ENCODE measurements at places on chromosomes 16 and 17. TPM values are rescaled to one million over a fixed set of nuclear protein-coding genes. Genes with fewer than 3 reads are reported as not detected.

DNA sequence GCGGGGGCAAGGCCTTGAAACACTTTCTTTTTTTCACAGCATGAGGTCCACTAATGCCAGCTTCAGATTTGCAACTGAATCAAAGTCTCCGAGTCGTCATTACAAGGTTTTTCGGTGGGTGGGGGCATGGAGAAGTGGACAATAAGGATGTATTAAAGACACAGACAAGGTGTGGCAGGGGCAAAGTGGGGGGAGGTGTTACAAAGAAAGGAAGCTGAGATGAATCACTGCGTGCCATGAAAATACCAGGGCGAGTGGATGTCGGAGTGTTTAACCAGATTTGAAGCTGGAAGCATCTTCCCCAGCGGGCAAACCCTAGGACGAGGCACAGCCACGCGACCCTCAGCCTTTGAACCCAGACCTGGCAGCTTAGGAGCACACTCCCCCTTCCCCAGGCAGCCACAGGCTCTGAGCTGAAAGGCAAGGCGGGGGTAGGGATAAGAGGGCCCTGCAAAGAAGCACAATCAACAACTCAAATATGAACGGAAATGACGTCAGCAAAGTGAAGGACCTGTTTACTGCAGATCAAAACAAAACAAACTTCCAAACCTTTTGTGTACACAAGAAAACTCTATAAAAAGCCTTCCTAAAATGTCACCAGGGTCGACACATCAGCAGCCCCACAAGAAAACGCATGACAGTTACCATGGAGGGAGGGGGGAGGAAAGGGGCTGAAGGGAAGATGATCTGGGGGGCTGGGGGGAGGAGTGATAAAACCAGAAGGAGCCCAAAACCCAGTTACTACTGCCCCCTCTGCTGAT lies 5.6 kb upstream of the ZFHX3 start:
- no peak for DNase-seq

- no peak for DNase-seq
Measured at GRCh38 chr17:79014158-79014758, 4.7 kb upstream of the CANT1 start.

DNA sequence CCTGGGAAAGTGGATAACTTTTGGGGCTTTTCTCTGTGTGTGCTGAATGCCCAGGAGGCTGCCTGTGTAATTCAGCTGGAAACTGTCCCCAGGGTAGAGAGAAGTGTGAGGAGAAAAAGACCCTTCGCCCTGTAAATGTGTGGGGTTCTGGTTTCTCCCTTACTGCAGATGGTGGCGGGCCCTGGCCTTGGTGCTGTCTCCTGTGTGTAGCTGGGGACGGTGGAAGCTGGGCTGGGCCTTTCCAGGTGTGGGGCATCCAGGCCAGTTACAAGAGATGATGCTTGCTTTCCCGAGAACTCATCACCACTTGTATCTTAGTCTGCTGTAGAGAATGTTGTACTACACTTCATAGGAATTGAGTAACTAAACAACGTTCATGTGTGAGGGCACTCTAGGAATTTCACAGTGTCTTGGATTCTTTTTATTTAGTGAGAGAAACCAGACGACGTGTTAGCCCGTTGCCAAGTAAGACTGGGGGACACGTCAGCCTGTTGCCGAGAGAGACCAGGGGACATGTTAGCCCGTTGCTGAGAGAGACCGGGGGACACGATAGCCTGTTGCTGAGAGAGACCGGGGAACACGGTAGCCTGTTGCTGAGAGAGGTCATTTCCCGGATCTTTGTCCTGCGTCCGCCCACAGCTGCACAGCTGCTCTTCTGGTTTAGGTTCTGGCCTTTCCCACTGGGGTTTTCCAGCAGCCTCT lies 43.1 kb downstream of the TBCD start:
- peak; percentile 20 for DNase-seq

Gene HOXB3
- 2.9 TPM for total RNA-seq

GRCh38 chr16:67848118-67848517 lies 625 bp upstream of the CENPT start:
- DNase-seq = no peak

DNA sequence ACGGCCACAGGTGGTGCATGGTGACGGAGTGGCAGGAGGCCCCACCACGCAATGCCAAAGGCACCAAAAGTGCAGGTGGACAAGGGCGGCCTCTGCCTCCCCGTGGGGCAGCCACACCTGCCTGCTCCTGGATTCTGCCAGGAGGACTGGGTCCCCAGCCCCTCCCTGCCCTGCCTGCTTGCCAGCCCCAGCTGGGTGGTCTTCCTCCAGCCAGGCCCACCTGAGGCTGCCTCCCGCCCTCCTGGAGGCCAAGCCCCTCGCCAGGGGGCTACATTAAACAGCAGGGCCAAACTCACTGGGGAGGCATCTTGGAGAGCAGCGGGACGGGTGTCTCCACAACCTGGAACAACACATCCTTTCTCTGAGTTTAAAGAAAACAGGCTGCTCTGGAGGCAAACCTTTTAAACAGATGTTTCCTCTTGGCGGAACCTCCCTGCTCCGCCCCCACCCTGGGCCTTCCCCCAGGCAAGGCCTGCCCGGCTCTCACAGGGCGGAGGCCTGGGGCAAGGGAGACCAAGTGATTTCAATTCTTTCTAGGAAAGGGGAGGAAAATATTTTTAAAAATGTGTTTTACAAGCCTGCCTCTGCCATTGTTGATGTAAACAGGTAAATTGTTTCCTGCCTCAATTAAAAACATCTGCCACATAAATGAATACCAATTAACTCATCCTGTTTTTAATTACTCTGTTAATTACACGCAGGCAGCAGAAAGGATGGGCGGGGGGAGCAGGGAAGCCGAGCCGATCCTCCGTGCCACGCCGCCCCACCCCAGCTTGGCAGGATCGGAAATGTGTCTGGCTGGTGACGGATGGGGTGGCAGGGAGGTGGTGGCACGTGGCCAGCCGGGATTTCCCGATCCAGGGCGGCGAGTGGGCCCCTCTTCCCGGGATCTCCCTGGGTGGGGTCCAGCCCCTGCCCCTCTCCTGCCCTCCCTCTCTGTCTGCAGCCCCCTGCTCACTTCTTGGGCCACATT lies 54.4 kb upstream of the PABPN1L start:
- DNase-seq = peak; percentile 66

GRCh38 chr16:19884611-19885450 lies at the start of gene GPRC5B:
TSS of gene GPRC5B (minus strand) at chr16:19884848. CDS start at chr16:19872845, 12,003 bp downstream.
- peak; percentile 73 for DNase-seq

Gene KRT39
- total RNA-seq = not detected

Gene GP1BA
- total RNA-seq = not detected

Gene BCL6B
- total RNA-seq = 8.9 TPM

DNA sequence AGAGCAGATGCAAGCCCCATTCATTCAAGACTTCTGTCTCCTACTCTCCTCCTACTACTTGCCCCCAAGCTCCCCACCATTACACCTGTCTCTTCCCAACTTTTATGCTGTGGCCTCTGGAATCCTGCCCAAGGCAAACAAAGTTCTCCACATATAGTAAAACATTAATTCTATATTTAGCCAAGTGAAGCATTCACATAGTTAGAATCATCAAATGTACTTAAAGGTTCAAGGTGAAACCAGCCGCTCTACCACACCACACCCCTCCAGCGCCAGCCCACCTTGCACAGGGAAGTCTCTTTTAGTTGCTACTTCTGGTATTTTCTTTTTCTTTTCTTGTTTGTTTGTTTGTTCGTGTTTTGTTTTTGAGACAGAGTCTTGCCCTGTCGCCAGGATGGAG lies 25.4 kb upstream of the GUCY2D start:
- no peak for DNase-seq

- DNase-seq = no peak
Measured at GRCh38 chr16:19135896-19136438, 22.2 kb downstream of the ITPRIPL2 start.

- DNase-seq = no peak
Measured at GRCh38 chr16:54160939-54161897, 125.4 kb downstream of the IRX3 start.

Gene ZG16
- total RNA-seq = 0.99 TPM

DNA sequence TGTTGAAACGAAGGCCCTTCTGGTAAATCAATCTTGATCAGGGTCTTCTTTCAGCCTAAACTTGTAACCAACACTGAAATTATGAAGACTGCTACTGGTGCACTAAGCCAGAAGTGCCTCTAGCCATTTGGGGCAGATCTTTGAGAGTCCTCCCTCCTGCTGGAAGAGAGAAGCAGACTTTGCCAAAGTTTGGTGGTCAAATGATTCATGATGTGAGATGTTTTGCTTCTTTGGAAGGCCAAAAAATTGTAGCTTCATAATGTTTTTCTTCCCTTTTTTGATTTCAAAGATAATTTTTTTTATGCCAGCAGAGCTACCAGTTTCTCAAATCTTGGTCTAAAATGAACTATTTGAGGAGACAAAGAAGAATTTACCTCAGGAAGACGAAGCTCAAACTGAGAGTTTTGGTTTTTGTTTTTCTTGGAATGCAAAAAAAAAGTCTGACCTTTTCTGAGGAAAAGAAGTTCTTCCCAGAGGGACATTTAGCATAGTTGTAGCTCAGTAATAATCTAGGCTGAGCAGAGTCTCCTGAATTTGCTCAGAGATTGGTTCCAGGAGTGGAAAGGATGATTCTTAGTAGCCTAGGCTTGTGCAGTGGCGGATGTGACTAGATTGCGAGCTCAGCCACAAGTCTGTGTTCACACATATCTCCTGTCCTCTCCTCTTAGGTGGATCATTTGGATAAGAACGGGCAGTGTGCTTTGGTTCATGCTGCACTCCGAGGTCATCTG lies 50.9 kb downstream of the CYB561 start:
- DNase-seq = no peak

DNA sequence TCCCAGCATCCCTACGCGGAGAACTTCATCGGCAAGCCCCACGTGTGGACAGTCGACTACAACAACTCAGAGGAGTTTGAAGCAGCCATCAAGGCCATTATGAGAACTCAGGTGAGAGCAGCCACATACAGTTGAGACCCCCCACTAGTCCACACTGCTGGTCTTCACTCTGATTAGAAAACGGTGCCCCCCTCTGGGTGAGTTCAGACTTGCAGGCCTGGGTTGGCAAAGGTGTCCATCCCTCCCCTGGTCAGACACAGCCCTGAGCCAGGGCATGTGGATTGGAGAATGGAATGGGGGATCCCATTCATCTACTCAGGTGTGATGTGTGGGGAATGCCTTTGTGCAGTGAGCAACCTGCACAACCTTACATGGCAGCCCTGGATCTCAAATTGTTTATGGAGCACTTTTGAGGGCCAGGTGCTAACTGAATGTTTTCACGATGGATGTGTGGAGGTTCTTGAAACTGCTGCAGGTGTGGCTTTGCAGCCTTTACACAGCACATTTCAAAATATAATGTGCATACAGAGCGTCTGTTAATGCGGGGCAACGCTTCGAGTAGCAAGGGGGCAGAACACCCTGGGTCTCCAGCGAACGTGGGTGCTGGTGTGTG lies 72.6 kb downstream of the MGAT5B start:
- DNase-seq = no peak

- no peak for DNase-seq
Measured at GRCh38 chr16:86602521-86602920, 24.2 kb downstream of the FOXL1 start.

DNA sequence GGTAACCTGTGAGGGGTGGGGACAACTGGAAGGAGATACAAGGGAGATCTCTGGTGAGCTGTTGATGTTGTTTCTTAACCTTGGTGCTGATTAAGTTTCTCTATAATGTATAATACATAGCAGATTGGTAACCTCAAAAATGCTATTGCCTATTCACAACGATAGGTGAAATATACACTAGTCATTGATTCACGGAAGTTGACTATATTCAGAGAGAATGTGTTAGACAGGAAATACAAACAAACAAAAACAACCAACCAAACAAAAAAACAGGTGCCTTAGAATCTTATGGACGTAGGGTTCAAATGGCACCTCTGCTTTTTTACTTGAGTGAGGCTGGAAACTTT lies 21.5 kb downstream of the HSD17B2 start:
- DNase-seq = no peak

DNA sequence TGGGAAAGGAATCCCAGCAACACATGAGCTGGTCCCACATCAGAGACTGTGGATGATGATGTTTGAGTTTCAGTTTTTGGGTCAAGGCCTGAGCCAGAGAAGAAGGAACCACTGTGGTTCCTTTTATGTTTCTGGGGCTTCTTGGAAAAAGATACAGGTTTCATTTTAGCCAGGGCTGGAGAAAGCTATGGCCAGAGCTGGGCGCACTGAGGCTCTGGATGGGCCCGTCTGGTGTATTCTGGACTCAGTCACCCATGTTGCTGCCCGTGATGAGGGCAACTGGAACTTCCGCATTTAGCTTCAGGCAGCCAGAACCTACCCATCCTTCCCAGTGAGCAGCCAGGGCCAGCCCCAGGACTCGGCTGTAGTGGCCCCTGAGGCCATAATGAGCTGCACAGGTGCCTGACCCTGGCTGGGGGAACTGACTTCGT lies 15.0 kb upstream of the PITPNA start:
- peak; percentile 55 for DNase-seq

DNA sequence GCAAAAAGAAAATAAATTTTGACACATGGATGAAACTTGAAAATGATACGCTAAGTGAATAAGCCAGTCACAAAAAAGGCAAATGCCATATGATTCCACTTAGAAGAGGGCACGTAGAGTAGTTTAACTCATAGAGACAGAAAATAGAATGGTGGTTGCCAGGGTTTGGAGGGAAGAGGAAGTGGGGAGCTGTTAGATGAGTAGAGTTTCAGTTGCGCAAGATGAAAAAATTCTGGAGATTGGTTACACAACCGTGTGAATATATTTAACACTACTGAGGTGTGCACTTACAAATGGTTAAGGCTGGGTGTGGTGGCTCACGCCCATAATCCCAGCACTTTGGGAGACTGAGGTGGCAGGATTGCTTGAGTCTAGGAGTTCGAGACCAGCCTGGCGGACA lies 93.4 kb upstream of the TMEM132E start:
- no peak for DNase-seq

- no peak for DNase-seq
Measured at GRCh38 chr17:7747635-7748071, 30.1 kb downstream of the DNAH2 start.

Gene CACNG4
- total RNA-seq = not detected

- DNase-seq = no peak
Measured at GRCh38 chr17:57755480-57756070, 10.5 kb upstream of the CCDC182 start.

Gene SLC38A10
- total RNA-seq = 102 TPM

Gene MT1M
- 9.6 TPM for total RNA-seq

GRCh38 chr17:79836972-79837887 lies 2.0 kb downstream of the CBX4 start:
- peak; percentile 95 for DNase-seq

GRCh38 chr16:77137045-77137444 lies 53.9 kb upstream of the MON1B start:
- no peak for DNase-seq

Gene TRIM47
- 41.8 TPM for total RNA-seq

Gene ZNF750
- total RNA-seq = not detected

Measured in body of pancreas (tissue), 4 donors.